CD14-positive monocyte (primary cell): ENCODE measurements at places on chromosomes 1 and 21.
A peak's percentile ranks its signal among the peaks of the same experiment; 100 is the strongest.

DNA sequence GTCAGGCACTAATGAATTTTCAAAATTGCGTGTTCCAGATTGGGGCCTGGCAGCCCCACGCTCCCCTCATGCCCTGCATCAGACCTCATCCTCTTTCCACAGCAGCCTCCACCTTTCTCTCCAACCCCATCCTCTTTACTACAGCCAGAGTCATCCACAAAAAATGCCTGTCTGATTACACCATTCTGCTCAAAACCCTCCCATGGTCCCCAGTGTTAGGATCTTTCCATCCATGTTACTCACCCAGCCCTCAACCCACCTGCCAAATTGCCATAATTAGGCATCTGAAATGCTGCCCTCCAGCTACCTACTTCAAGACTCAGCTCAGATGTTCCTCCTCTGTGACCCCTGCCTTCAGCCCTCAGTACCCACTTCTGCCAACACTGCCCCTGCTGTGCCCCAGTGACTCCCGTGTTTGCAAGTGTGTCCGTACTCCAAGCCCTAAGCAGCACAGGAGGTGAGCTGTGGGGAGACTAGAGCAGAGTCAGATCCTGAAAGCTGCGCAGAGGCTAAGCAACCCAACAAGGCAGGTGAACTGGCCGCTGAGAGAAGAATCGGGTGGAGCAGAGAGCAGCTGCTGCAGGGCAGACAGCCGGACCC, 715 bp upstream of the ARTN start:
- DNase-seq: no peak

DNA sequence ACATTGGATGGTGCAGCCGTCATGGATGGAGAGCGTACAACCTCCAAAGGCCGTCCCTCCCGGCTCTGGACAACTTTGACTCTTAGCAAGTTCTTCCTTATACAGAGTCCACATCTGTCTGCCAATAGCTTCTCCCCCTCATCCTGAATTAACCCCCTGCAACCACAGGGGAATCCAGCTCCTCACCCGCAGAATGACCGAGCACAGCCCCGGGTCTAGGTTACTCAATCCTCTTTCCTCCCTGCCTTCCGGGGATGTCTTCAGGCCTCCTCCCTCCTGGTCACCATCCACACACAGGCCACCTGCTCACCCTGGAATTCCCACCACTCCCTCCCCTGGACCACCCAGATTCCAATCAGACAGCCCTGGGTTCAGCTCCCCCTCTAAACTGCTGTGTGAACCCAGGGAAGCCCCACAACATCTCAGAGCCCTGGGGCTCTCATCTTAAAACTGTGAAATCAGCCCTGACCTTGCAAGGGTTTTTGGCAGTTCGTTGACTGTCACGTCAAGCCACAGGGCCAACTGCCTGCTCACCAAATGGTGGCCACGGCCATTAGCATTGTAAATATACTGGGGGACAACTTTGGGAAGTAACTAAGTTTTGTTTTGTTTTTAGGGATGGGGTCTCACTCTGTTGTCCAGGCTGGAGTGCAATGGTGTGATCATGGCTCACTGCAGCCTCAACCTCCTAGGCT, 54.2 kb downstream of the HSPG2 start:
- DNase-seq: no peak

GRCh38 chr1:173775578-173776226, 48.8 kb upstream of the DARS2 start:
- DNase-seq: no peak

DNA sequence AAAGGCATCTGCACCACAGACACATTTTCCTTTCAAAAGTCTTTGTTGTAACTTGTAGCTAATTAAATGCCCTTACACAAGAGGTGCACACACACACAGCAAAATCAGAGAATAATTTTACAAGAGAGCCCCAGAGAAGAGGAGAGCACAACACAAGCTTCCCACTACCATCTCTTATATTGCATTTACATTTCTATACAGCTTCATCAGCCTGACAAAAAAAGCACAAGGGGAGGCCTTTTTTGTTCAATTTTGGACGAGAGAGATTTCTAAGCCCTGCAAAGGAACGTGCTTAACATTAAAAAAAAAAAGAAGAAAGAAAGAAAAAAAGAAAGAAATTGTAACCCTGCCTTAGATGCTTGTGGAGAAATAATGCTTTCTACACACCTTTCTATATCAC, 17.1 kb upstream of the ESRRG start:
- no peak for DNase-seq

DNA sequence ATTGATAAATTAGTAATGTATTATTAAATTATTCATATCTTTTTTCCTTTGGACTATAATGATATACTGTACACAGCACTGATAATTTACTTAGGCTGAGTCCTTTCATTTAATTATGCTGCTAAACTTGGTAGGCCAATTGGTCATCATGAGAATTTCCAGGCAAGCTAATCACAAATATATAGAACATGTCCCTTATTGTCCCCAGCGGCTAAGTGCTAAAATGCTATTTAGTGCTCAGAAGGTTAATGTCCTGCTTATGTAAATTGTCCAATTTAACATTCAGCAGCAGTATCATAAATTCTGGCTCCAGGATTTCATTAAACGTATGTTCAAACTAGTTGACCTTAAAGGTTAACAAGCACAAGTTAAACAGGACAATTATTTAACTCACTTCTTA, 30.0 kb upstream of the RRP15 start:
- DNase-seq: no peak

- no peak for DNase-seq
Observed at GRCh38 chr1:172326136-172326535, 94.3 kb upstream of the C1orf105 start.

GRCh38 chr21:41664881-41665765, 101.7 kb downstream of the RIPK4 start:
- DNase-seq: no peak

DNA sequence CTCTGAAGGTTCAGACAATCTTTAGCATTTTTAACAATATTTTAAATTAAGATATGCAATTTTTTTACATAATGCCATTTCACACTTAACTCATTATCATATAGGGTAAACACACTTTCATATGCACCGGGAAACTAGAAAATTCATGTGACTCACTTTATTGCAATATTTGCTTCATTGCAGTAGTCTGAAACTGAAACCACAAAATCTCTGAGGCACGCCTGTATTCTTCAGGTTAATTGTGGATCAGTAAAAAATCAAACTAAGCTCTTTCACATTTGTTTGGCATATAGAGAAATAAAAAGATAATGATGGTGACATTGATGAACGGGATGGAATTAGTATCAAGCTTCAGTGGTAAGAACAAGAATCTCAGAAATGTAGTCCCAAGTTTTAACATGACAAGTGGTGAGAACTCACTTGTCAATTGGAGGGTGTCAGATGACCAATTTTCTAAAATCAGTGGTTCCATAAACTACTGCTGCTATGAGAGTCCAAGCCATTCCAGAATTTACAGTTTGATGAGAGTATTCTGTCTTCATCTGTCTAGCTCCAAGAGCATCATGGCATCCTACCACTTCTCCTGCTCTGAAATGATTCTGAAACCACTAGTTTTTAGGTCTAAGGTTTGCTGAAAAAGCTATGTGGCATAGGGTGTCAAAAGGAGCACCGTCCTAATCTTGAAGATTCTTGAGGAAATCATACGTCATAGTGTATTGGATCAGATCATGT, 281.0 kb downstream of the PTPRC start:
- peak; percentile 90 for DNase-seq

DNA sequence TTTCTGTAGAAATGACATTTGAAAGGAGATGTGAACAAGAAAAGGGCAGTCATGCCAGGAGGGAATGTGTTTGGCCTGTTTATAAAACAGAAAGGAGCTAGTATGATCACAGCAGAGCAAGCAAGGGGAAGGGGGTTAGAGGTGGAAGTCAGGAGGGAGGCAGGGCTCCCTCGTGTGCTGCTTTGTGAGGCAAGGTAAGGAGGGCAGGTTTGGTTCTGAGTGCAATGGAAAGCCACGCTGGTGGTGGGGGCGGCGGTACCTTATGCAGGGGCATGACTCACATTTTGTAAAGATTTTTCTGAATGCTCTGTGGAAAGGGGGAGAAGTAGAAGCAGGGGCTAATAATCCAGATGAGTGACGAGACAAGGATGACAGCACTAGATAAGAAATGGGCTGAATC, 197.5 kb upstream of the C8B start:
- DNase-seq: no peak

DNA sequence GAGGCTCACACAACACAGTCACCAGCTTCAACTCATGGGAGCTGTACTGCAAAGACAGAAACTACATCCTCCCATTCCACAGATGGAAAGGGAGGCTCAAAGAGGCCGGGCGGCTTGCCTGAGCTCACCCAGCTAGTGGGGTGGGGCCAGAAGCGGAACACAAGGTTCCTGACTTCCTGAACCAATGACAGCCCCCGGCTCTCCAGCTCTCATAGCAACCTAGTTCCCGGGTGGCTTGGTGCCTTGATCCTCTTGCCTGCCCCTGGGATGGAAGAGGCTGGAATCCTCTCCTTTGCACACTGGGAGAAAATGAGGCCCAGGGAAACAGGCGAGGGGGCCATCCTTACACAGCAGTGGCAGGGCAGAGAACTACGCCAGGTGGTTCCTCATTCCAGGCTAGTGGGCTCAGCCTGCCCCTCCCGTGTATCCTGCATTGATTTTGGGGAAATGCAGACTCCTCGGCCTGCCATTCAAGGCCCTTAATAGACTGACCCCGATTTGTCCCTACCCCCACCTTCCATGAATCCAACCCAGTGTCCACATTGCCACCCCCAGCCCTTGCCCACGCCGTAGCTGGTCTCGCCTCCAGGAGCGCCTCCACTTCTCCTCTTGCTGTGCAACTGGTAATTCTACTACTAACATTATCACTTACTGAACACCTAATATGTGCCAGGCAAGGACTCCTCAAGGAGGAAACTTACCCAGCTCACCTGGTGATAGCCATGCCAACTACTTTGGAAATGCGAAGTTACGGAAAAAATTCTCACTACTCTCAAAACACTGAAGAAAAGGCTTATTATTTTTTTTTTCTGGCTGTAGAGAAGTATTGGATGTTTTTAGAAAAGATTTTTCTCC, 5.0 kb downstream of the RAP1GAP start:
- DNase-seq: peak; percentile 16

DNA sequence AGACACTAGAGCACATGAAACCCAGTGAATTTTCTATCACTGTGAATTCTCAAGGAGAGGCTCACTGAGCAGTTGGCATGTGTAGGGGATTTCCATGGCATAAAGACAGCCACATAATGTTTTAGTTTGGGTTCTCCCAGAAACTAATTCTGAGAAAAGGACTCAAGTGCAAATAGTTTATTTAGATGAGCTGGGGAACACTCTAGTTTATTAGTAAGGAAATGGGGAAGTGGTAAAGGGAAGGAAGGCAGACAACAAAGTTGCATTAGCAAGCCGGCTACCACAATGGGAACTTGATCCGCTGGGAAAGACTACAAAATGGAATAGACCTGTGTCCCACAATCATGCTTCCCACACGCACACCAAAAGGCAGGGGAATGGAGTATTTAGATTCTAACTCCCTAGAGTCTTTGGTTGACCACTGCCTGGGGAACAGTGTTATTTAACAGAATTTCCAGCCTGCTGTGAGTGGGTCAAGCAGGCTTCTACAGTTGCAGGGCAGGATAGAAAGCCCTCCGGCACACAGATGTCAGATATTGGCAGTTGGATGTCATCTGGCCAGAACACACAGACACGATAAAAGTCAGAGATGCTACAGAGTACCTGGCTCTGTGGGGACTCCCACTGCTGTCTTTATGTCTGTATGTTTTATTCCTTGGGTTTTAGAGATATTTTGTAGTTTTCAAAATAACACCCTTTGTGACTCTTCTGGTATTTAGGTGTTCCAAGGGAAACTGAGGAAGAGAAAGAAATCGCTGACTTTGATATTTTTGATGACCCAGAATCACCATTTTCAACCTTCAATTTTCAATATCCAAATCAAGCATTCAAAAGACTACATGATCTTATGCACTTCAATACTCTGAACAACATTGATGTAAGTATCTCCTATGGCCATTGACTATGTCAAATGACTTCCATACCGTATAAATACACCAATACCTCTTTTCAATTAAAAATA, 150.1 kb downstream of the PLA2G4A start:
- DNase-seq: peak; percentile 36

GRCh38 chr1:226520640-226521355, 27.8 kb upstream of the STUM start:
- no peak for DNase-seq

- DNase-seq: no peak
Observed at GRCh38 chr1:12075195-12076114, 12.4 kb downstream of the TNFRSF8 start.

DNA sequence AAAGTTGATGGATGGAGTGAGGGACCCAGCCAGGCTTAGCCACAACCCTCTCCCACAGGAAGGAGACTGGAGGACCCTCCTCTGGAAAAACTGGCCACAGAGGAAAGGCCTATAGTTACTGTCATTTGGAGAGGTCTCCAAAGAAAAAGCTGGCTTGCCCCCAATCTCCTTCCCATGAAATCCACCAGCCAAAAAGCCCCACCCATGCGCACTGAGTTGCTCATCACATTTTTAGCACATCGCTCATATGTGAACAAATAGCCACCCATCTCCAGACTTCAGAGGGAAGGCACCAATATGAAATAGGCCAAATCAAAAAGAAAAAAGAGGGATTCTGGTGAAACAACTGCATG, 36.9 kb upstream of the QSOX1 start:
- DNase-seq: no peak

DNA sequence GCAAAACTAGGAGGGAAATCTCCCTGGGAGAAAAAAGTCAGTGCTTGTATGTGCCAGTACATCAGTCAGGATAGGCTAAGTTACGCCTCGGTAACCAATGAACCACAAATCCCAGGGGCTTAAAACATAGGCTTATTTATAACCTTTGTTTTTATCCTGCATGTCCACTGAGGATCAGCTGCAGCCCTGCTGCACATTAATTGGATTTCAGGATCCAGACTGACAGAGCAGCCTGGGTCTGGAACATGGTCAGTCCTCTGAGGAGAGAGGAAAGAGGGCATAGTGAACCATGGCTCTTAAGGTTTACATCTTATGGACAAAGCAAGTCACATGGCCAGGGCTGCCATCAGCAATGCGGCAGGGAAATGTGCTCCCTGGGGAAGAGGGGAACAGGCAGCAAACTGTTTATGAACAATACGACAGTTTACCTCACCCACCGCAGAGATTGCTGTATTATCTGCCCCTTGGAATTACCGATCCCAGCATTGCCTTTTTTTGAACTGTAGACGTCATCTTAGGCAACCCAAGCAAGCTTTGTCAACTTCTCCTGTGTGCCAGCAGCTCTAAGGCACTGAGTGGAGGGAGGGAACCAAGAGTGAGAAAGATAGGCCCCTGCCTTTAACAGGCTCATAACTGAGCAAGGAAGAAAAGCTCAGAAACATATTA, 9.1 kb upstream of the SPRR4 start:
- no peak for DNase-seq

GRCh38 chr21:31845151-31845729, 27.6 kb upstream of the HUNK start:
- DNase-seq: no peak

DNA sequence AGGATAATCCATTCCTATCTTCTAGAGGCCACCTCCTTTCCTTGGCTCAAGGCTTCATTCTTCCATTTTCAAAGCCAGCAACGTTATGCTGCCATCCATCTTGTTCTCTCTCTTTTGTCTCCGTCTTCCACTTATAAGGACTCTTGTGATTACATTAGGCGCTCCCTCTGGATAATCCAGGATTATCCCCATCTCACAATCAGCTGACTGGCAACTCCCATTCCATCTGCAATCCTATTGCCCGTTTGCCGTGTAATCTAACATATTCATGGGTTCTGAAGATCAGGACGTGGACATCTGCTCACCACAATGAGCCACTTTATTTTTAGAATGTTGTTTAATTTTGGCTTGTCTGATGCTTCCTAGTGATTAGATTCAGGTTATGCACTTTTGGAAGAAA, 89.3 kb downstream of the EBNA1BP2 start:
- no peak for DNase-seq
